ENCODE measurements at places on chromosomes 3 and 15.

- no peak for DNase-seq
Measured at GRCh38 chr3:102979682-102980354, 545.0 kb downstream of the ZPLD1 start.

DNA sequence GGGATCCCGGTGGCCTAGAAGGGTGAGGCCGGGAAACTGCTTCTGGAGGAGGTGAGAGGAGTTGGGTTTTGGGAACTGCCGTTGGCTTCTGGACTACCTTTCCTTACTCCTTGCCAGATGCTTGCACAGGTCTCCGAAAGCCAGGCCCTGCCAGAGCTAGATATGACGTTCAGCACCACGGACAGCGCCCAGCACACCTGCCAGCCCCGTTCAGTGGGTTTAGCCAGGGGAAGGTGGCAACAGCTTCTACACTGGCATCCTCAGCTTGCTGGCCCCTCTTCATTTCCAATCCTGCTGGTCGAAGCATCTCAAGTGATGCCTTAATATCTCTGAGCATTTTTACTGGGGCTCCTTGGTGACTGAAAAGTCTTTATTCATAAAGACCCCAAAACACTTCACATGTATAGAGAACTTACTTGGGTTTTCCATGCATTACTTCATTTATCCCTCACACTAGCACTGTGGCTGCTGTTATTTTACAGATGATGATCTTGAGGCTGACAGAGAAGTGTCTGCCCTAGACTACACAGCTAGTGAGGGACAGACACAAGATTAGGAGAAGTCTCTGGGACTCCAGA, 21.9 kb downstream of the HCN4 start:
- DNase-seq = no peak

- no peak for DNase-seq
Measured at GRCh38 chr3:174710612-174711011, 148.5 kb upstream of the NAALADL2 start.

GRCh38 chr3:115245438-115245837, 98.3 kb upstream of the ZBTB20 start:
- peak; percentile 83 for DNase-seq

GRCh38 chr15:38130205-38130567, 122.5 kb upstream of the SPRED1 start:
- DNase-seq = no peak

- peak; percentile 17 for DNase-seq
Measured at GRCh38 chr15:34437687-34438086, at the start of gene GOLGA8A. GOLGA8A (minus strand) TSS chr15:34437808; CDS start chr15:34389691, 48,117 bp downstream.

DNA sequence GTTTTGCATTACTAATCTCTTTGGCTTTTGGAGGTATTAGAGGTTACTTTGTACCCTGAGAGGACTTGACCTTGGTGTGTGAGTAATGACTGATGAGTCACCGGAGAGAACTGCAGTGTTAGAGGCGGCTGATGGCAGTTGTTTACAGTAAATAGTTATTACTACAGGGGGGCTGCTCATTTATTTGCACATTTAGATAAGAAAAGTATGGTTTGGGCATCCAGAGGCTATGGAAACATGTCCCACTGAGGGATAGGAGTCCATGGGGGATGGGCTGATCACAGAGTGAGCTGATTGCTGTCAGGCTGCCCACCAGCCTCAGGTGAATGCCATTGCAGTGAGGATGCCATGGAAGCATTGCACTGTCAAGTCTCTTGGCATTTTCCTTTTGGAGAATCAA, 17.3 kb upstream of the STAC start:
- DNase-seq = no peak
